ENCODE measurements at places on chromosomes 2 and 18.

DNA sequence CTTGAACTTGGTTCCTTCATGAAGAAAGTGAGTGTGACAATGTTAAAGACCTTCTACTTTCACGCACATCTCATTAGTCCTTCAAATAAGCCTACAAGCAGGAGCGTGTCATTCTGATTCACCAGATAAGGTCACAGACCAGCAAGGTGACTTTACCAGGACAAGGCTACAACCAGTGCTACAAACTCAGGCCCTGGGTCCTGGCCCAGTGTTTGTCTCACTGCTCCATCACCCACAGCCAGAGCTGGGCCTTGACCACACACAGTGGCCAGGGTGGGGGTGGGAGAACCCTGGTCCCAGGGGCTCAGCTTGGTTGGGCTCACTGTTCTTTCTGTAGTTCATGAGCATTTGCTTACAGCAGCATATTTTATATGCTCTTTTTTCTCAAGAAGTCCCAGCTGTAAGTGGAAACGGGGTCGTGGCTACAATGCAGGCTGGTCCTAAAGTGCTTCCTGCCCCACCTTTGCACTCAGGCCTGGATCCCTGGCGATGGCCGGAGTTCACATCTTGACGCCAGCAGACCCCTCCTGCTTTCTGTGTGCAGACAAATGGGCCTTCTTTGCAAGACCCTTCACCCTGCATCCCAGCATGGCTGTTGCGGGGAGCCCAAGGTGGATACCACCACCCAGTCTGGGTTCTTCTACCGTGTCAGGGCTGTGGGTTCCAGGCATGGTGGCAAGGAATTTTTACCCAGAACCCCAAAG, 153.6 kb upstream of the EPAS1 start:
- DNase-seq, result no peak

GRCh38 chr2:150212722-150213171, 274.7 kb downstream of the RND3 start:
- no peak for DNase-seq

DNA sequence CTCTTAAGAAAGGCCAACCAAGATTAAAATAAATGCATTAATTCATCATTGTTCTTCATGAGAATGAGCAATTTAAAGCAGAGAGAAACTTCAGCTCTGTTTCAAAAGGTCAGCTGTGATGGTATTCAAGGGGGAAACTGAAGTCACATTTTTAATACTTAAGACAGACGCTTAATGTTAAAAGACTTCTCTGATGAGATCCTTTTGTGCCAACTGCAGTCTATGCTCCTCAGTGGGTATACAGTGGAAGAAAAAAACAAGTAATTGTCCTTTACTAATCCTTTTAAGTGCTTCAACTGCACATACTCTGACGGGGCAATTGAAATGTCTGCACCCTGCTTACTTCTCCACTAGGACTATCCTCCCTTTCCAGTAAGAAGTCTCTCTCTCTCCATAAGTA, 309.7 kb downstream of the GULP1 start:
- DNase-seq, result no peak

DNA sequence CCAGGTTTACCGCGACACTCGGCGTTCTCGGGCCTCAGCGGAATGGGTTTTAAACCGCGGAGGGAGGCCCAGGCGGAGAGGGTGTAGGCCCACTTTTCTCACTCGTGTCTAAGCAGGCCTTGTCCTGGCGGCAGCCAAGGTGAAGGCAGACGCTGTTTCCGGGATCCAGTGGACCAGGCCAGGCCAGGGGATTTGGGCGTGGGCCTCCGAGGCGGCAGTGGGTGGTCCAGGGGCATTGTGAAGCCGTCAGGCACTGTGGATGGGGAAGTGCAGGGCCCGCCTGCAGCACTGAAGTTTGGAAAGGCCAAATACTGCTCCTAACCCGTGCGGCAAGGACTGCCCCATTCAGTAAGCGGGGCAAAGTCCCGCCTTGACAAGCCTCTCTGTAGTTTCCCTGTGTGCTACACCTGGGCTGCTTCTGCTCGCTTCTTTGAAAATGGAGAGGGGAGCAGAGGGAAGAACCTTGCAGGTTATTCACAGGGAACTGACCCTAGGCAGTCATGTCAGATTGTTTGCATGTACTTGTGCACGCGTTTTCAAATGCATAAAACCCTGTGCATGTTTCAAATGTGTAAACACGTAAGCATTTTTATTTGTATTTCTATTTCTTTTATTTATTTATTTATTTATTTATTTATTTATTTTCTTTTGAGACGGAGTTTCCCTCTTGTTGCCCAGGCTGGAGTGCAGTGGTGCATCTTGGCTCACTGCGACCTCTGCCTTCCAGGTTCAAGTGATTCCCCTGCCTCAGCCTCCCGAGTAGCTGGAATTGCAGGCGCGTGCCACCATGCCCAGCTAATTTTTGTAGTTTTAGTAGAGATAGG, 7.5 kb upstream of the DLX2 start:
- DNase-seq, result no peak

GRCh38 chr2:7358865-7359447, 441.7 kb downstream of the RNF144A start:
- no peak for DNase-seq

Measured in hematopoietic multipotent progenitor cell treated with erythropoietin and hydrocortisone succinate and interleukin-3 and kit ligand, for 6 days (in vitro differentiated cells).